ENCODE measurements at places on chromosomes 1 and 21.

- H3K27me3 ChIP-seq, result no peaks in the 10 kb centered on the region
- DNase-seq, result no peak
- H3K4me1 ChIP-seq, result no peaks in the 10 kb centered on the region
- no peak overlapping the region for H3K4me3 ChIP-seq
Measured at GRCh38 chr1:51780927-51781326, 97.6 kb downstream of the NRDC start.

GRCh38 chr1:12519693-12520364 is 98.2 kb downstream of the DHRS3 start:
- no peak for DNase-seq
- peaks cover 6% of the 10 kb centered on the region for H3K27me3 ChIP-seq
- no peak overlapping the region for H3K4me3 ChIP-seq
- H3K4me1 ChIP-seq, result peaks cover 13% of the 10 kb centered on the region

DNA sequence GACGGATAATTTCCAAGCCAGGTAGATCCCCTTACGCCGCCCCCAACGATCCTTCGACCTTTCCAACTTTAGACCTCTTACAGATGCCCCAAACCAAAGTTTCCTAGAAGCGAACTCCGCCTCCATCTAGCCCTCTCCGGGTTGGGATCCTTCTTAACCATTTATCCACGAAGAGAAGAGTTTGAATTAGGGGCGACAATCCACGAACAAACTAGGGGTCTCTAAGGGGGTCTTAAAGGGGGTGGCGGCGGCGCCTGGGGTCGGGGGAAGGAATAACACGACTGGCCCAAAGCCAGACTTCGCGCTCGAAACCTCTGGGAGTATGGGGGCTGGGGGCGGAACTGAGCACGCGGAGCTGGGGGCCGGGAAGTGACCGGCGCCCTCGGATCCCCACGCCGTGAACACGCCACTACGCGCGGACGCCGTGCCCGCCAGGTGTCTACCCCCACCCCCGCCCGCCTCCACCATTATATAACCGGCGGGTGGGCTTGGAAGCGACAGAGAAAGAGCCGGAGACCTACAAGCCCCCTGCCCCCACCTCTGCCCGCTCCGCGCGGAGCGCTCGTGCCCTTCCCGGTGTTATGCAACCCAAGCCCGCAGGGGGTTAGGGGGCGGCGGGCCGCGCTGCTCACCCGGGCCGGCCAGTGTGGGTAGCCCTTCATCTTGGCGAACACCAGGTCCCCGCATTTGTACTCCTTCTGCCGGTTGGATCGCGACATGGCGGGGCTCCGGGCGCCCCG is 594 bp downstream of the HDGF start:
- peaks cover 45% of the 10 kb centered on the region for H3K4me1 ChIP-seq
- no peaks in the 10 kb centered on the region for H3K27me3 ChIP-seq
- peak overlapping the region; percentile 91 for H3K4me3 ChIP-seq
- H3K27ac ChIP-seq, result peak overlapping the region; percentile 98
- peaks cover 33% of the 10 kb centered on the region for H3K36me3 ChIP-seq

GRCh38 chr1:57536749-57537423 is 113.0 kb upstream of the DAB1 start:
- H3K4me1 ChIP-seq, result no peaks in the 10 kb centered on the region
- H3K4me3 ChIP-seq, result no peak overlapping the region
- H3K36me3 ChIP-seq, result no peaks in the 10 kb centered on the region
- DNase-seq, result no peak
- H3K27me3 ChIP-seq, result no peaks in the 10 kb centered on the region

DNA sequence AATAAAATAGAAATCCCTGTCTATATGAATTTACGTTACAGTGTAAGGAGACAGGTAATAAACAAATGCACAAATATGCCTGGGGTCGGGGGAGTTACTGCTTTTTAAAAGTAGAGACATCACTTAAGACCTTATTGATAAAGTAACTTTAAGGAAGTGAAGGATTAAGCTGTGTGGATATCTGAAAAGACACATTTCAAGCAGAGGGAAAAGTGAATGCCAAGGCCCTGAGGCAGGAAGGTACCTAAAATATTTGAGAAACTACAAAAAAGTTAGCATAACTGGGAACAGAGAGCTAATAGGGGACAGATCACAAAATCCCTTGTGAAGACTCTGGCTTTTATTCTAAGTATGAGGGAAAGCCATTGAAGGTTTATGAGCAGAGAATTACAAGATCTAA is 41.5 kb downstream of the TUT4 start:
- no peak overlapping the region for H3K27ac ChIP-seq
- no peak overlapping the region for H3K4me3 ChIP-seq
- no peak for DNase-seq

DNA sequence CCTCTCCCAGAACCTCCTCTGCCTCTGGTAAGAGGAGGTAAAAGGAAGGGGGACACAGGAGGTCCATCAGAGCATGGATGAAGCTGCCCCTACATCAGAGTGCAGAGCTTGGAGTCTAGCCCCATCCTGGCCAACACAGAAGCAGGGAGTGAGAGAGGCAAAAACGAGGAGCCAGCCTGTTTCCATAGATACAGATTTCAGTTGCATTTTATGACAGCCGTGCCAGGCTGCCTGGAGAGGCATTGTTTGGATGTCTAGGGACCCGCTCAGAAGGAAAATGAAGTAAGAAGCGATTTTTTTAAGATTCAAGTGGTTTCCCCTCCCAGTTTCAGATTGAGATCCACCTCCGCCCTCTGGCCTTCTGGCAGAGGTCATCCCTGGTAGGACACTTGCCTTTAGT is 11.5 kb upstream of the GJA8 start:
- H3K4me3 ChIP-seq, result no peak overlapping the region
- peaks cover 4% of the 10 kb centered on the region for H3K4me1 ChIP-seq
- peaks cover 10% of the 10 kb centered on the region for H3K27me3 ChIP-seq
- no peak for DNase-seq

DNA sequence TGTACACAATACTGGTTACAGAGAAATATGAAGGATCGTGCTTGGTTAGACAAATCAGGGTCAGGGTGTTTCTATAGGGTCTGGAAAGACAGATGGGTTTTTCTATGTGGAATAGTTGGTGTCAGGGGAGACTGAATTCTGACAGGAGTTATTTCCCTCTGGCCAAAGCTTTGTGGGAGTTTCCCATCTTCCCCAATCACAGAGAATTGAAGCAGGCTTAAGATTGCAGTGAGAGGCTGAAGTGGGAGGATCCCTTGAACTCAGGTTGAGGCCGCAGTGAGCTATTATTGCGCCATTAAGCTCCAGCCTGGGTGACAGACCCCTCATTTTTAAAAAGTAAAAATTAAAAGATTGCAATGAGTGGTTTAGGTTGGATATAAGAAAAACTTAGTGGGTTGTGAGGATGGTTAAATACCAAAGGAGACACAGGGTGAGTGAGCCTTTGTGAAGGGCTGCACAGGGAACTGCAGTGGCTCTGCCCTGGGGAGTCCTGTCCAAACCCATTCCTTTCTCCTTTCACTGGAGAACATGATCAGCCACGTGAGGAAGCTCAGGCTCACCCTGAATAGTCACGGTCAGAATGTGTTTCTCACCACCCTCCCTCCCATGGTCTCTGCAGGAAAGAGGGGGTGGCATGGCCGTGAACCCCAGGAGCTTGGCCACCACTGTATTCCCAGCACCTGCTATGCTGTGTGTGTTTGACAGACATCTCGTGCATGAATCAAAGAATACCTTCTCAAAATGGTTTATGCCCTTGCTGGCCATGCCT is 101.2 kb downstream of the INTS7 start:
- H3K27me3 ChIP-seq, result peaks cover 4% of the 10 kb centered on the region
- no peak for DNase-seq
- peak overlapping the region; percentile 26 for H3K27ac ChIP-seq
- H3K4me1 ChIP-seq, result peaks cover 28% of the 10 kb centered on the region

GRCh38 chr1:215045698-215046308 is 36.7 kb upstream of the KCNK2 start:
- no peak for DNase-seq
- no peak overlapping the region for H3K27ac ChIP-seq
- no peaks in the 10 kb centered on the region for H3K4me1 ChIP-seq
- H3K36me3 ChIP-seq, result no peaks in the 10 kb centered on the region

DNA sequence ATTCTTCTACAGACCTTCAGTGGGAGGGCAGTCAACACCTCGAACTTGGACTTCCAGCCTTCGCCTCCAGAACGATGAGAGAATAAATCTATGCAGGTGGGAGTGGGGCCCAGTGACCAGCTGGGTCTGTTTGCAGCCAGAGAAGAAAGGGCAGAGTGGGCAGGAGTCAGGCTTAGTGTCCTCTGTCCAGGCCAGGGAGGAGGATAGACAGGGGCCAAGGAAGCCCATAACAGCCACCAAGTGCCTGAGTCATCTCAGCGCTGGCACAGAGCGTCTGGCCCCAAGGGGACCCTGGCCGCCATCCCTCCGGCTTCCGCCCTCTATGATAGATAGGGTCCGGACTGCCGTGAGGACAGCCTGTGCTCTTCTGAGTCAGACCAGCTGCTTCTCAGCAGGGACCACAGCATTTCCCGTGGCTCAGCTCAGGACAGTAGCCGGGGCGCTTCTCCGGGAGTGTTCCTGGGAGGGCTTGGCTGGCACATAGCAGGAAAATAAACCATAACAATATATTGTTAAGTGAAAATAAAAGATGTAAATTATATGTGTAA is 133.1 kb upstream of the C1orf174 start:
- no peak for DNase-seq
- H3K4me1 ChIP-seq, result no peaks in the 10 kb centered on the region

DNA sequence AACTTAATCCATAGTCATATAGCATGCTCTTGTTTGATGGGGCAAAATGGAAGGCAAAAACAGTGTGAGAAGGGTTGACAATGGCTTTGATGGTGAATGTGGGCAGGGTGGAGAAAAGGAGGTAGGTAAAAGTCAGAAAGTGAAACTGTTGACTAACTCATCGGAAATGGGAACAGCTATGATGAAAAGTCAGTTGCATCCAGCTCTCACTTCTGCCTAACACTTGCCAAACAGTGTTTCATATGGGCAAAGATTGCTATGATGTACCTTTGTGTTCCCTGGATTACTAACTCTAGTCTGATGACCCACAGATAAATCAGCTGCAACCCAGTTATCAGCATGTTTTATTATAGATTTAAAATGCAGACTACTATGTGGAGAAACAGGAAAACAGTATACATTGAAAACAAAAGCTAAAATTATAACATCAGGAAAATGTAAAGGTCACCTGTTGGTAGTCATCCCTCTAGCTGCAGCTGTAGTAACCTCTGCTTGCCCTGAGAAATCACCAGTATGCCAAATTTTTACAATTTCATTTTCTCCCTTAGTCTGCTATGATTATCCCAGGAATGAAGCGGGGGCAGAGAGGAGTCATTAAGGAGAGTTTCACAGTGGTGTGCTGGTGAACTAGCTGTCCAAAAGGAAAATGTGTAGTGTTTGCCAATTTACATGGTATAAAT is 11.7 kb downstream of the TNFSF18 start:
- DNase-seq, result no peak
- H3K4me3 ChIP-seq, result no peak overlapping the region
- no peak overlapping the region for H3K27ac ChIP-seq
- H3K4me1 ChIP-seq, result no peaks in the 10 kb centered on the region
- H3K27me3 ChIP-seq, result no peaks in the 10 kb centered on the region

- peaks cover 45% of the 10 kb centered on the region for H3K27me3 ChIP-seq
- H3K27ac ChIP-seq, result no peak overlapping the region
- H3K4me1 ChIP-seq, result no peaks in the 10 kb centered on the region
- H3K36me3 ChIP-seq, result no peaks in the 10 kb centered on the region
Measured at GRCh38 chr1:7407544-7407895, 363.6 kb upstream of the VAMP3 start.

GRCh38 chr1:155892796-155893195 is 18.4 kb downstream of the RIT1 start:
- peaks cover 9% of the 10 kb centered on the region for H3K4me1 ChIP-seq
- no peak overlapping the region for H3K27ac ChIP-seq
- no peaks in the 10 kb centered on the region for H3K27me3 ChIP-seq

DNA sequence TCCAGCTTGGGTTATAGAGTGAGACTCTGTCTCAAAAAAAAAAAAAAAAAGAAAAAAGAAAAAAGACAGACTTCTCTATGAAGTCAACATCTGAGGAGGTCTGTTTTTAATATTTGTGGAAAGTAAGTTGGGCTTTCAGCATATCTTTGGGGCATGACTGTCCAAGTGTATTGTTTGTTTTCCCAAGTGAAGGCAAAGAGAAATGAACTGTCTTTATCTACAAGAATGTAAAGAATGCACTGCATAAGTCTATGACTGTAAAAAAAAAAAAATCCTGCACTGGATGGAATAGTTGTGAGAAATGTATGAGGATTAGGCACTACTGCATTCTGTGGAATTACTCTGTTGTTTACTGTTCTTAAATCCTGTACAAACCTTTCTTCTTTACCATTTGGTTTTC is 45.6 kb upstream of the TMEM61 start:
- no peak overlapping the region for H3K27ac ChIP-seq
- peaks cover 4% of the 10 kb centered on the region for H3K4me1 ChIP-seq
- no peak overlapping the region for H3K4me3 ChIP-seq
- peaks cover 28% of the 10 kb centered on the region for H3K27me3 ChIP-seq
- H3K36me3 ChIP-seq, result no peaks in the 10 kb centered on the region

GRCh38 chr1:27106561-27107323 is 48.2 kb downstream of the SLC9A1 start:
- H3K4me1 ChIP-seq, result peaks cover 12% of the 10 kb centered on the region
- no peak overlapping the region for H3K4me3 ChIP-seq
- H3K27me3 ChIP-seq, result no peaks in the 10 kb centered on the region
- H3K27ac ChIP-seq, result peak overlapping the region; percentile 17
- DNase-seq, result no peak
- peaks cover 11% of the 10 kb centered on the region for H3K36me3 ChIP-seq

GRCh38 chr1:18948913-18949685 is 7.4 kb downstream of the IFFO2 start:
- peaks cover 86% of the 10 kb centered on the region for H3K4me1 ChIP-seq
- H3K36me3 ChIP-seq, result peaks cover 94% of the 10 kb centered on the region
- no peaks in the 10 kb centered on the region for H3K27me3 ChIP-seq
- peak overlapping the region; percentile 91 for H3K4me3 ChIP-seq

DNA sequence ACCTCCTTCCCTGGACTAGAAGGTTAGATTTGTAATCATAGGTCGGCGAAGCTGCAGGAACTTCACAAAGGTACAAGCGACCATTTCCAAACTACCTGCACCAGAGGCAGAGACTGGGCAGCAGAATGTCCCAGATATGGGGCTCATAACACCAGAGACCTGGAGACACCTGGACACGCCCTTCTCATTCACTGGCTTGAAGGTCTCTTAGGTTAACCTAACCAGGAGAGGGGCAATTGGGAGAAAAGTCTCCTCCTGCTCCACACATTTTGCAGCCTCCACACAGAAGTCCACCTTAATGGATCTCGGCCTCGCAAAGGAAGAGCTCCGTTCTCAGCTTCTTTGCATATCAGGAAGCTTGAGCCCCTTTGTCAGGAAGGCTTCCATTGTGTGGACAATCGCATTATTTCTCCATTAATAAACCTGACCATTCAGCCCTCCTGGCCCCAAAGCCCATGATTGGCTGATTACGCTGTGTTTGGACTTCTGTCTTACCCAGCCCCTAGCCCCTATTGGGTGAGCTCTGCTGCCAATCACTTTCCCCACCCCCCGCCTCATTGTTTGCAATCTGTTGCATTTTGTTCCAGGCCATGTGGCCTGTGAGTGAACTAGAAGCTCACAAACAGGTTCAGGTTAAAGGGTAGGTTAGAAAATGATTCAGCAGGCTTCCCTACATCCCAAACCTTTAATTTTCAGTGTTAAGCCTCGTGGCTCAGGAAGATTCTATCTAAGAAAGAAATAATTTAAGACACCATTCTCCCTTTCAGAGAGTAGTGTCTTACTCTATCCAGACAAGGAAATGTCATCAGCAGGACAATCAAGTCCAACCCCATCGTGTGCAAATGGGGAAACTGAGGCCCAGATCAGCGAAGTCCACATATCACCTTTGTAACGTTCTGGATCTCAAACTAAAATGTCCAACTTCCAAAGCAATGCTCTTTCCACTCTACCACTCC is 2.8 kb downstream of the MYCL start:
- DNase-seq, result no peak
- H3K4me3 ChIP-seq, result no peak overlapping the region
- no peaks in the 10 kb centered on the region for H3K4me1 ChIP-seq
- peaks cover 50% of the 10 kb centered on the region for H3K27me3 ChIP-seq

Measured in effector memory CD8-positive, alpha-beta T cell (primary cell).